RPMI7951 (cell line): ENCODE measurements at places on chromosomes 7 and 10.

DNA sequence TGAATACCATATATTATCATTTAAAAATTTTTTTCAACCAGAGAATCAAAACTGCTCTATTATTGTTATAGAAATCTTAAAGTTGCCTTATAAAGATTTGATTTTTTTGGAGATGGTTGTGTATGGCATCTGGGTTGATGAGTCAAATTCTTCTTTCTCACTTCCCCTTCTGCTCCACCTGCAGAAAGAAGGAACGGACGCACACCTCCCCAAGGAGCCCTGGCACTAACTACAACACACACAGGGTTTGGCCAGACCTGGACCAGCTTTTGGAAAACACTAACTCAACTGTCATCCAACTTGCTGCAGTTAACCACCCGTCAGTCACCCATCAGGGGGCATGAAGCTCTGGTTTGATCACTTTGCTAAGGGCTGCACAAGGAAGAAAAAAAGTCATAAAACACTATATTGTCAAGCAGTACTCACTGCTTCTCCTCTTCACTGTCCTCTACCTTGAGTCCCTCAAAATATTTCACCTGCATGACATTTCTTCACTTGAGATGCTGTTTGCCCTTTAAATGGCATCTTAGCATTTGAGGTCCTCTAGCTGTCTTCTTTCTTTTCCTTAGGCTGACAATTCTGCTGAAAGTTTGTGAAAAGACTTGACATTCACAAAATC lies 266.7 kb upstream of the PHF14 start:
- no peak for DNase-seq

DNA sequence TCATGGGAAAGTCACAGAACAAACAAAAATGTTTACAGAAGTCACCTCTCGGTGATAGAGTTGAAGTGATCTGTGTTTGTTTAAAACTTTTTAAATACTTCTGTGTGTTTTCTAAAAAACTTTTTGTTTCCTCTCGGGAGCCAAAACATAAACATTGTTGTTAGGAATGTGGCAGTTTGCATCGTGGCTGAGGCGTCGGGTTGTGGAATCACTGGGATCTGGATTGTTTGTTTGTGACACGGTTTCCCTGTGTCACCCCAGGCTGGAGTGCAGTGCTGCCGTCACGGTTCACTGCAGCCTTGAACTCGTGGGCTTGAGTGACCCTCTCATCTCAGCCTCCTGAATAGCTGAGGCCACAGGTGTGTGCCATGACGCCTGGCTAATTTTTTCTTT lies 29.0 kb upstream of the SUN1 start:
- no peak for DNase-seq

GRCh38 chr7:42972699-42973500 lies 40.7 kb downstream of the MRPL32 start:
- DNase-seq, result peak; percentile 97

GRCh38 chr10:102185811-102186527 lies 33.8 kb downstream of the NOLC1 start:
- peak; percentile 44 for DNase-seq

- no peak for DNase-seq
Observed at GRCh38 chr10:111785921-111786320, 397.6 kb downstream of the GPAM start.

DNA sequence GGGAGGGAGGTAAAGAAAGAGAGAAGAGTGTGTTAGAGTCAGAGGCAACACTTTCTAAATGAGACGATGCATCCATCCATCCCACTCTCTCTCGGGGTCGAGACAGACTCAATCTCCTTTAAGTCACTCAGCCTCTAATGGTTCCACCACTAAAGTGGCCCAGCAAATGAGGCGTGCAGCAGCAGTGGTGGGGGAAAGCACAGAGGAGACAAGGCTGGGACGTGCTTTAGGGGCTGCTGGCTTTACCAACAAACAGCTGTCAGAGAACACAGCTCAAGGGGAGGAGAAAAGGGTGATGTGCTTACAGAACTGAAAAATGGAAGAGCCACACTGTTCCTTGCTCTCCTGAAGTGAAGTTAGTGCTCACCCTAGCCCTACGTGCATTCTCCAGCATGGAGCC lies 4.5 kb upstream of the SEC31B start:
- no peak for DNase-seq

DNA sequence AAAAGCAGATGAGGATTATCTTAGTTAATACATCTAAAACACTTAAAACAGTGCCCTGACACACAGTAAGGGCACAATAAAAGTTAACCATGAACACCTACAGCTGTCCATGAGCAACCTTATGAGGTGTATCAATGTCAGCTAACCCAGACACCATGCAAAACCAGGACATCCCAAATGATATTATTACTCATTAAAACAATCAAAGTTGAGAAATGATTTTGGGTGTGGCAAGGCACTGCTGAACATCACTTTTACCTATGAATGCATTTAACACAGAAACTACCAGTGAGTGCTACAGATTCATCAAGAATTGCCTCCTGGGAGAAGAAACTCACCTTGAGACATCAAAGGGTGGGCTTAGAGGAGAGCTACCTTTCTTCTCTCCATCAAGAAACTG lies 18.3 kb downstream of the IRF5 start:
- DNase-seq, result no peak

- DNase-seq, result no peak
Observed at GRCh38 chr7:121019018-121019417, 30.5 kb downstream of the CPED1 start.

- peak; percentile 75 for DNase-seq
Observed at GRCh38 chr10:29389935-29390334, 101.1 kb downstream of the LYZL1 start.

DNA sequence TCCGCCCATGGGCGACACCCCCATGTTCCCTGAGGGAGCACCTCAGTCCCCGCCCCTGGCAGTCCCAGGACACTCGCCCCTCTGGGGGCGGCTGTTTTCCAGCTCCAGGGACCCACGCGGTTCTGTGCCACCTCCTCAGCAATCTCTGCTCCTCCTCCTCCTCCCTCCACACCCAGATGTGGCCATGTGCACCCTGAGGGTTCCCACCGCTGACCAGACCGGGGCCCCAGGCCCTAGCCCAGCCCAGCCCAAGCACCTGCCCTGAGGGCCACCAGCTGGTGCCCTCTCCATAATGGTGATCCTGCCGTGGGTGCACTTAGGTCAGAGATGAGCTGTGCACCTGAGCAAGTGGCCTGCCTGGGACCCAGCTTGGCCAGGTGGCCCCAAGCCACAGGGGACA lies 25.1 kb downstream of the AP5Z1 start:
- DNase-seq, result no peak

DNA sequence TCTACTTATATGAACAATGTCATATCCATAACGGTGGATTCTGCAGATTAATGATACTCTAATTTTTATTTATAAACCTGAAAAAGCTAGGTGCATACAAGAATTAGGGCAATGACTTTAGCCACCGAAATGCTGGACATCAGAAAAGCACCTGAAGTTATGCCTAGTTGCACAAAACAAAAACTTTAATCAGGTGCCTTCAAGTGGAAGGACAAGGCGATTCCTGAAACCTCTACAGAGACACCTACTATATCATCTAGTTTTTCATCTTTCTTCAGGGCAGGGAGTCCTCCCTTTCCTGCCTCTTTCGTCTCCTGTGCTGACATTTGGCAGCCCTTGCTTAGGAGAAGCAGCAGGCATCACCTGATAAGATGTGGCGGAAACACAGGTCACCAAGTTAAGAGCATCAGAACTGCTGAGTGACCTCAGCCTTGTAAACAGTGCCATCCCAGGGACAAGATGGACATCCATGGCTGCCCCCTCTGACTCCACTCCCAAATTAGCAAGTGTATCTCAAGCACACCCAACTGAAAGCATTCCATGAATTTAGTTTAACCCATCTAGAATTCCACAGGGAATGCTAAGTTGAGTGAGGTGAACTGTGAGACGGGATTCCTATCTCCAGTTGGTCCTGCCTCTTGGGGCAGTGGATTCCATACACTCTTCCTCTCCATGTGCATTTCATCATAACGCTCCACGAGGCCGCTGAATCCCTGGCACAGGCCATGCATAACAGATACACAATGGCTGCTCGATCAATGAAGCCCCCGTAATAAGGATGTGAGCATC lies 5.8 kb downstream of the ITPRIP start:
- no peak for DNase-seq

DNA sequence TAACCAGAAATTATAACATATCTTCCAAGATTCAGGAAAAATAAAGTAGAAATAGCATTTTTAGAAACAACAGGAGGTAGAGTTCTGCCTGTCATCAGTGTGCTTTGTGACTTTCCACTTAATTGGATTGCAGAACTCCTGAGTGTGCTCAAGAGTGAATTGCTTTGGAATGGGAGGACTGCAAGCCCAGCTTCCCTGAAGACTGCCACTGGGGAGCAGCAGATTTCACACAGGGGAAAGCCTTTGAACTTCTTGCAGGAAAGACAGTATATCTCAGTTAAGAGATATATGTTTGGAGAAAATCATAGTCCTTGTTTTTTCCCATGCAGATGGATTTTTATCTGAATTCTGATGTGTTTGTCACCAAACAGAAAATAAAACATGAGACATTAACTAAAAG lies 124.5 kb downstream of the TMEM168 start:
- DNase-seq, result no peak

- DNase-seq, result no peak
Observed at GRCh38 chr7:43533801-43534479, 49.0 kb upstream of the STK17A start.

- DNase-seq, result no peak
Observed at GRCh38 chr7:159067576-159068487, 76.8 kb downstream of the VIPR2 start.

DNA sequence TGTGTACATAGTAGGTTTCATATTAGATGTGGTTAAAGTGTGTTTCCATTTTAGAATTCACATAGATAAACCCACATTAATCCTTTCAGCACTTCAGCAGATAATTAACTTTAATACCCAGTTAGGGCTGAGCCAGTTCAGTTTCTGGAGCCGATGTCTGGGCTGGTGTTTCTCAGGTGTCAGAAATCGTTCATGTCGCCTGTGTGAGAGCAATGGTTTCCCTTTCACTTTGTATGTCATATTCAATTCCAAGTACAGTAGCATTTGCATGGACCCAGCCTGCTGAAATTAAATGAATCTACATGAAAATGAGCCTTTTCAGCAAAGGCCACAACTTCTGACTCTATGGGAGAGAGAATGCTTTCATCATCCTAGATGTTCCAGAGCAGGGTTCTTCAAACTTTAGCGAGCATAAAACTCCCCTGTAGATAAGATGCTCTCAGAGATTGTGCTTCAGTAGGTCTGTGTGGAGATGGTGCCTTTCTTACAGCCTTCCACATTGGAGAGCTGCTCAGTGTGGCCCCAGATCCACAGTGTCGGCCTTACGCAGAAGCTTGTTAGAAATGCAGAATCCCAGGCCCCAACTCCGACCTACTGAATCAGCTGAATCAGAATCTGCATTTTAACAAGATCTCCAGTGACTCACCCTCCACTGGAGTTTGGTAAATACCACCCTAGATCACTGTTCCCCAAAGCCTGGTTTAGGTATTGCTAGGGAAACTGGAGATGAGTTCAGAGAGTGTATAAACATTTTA lies 19.6 kb downstream of the WIPF3 start:
- no peak for DNase-seq

- DNase-seq, result no peak
Observed at GRCh38 chr10:86524225-86524962, 2.8 kb upstream of the WAPL start.

DNA sequence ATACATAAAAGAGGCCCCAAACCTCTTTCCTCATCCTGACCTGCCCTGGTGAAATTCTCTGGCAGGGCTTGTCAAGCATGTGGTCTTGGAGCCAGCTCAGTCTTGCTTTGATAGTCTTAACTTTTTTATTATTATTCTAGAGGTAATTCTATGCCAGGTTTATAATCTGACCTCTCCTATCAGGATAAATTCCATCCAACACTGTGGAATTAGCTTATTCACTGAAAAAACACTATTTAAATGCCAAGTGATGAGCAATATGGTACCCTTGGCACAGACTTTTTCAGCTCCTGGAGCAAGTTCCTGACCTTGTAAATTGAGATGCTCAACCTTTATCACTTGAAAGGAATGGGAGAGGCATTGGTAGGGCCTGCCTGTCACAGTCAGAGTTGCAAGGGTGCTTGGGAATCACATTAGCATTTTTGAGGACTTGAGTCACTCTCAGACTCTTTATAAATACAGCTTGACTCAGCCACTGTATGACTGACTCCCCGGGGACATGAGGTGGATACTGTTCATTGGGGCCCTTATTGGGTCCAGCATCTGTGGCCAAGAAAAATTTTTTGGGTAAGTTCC lies at the start of gene CPA4:
TSS of gene CPA4 (plus strand) at position 480 of the 576 bp plus-strand sequence. CDS start at position 500, 20 bp downstream.
- peak; percentile 99 for DNase-seq

DNA sequence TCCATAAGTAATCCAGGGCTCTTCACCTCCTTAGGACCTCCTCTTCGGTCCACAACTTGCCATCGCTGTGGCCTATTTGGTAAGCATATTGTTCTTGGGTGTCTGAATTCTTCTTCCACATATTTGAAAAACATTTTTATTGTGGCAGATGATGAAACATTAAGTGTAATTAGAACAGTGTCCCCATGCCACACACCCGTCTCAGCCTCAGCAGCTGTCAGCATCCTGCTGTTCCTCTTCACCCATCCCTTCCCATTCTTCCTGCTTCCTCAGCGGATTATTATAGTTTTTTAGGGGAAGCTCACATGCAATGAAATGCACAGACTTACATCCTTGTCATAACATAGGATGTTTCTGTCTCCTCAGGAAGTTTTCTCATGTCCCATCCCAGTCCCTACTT lies 20.1 kb downstream of the TDRD1 start:
- no peak for DNase-seq

- peak; percentile 21 for DNase-seq
Observed at GRCh38 chr7:16465469-16466361, at the start of gene SOSTDC1. Gene SOSTDC1 (minus strand): TSS chr7:16465738. CDS start chr7:16465668, 70 bp downstream.

- no peak for DNase-seq
Observed at GRCh38 chr7:105202616-105203015, 186.1 kb downstream of the SRPK2 start.

DNA sequence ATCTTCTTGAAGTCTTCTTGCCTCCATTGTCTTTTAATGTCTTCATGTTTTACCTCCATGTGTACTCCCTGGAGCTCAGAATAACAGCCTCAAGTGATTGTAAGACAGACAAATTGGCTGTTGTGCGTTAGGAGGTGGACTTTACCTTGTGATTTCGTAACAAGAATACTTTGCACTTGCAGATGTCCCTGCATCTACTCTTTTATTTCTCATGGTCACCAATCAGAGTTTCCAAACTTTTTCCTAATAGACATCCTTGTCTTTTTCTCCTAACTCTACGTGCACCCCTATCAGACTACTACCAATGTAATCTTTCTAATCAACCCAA lies 172.3 kb downstream of the NRP1 start:
- DNase-seq, result no peak

- no peak for DNase-seq
Observed at GRCh38 chr10:14608381-14609001, 166.2 kb downstream of the FAM107B start.

- DNase-seq, result no peak
Observed at GRCh38 chr7:84058311-84059076, 136.1 kb downstream of the SEMA3A start.
